Right cardiac atrium (tissue), 5 donors: ENCODE measurements at places on chromosomes 6 and 20. TPM values are rescaled to one million over a fixed set of nuclear protein-coding genes. Genes with fewer than 3 reads are reported as not detected.
A peak's percentile ranks its signal among the peaks of the same experiment; 100 is the strongest.

- DNase-seq = no peak
Observed at GRCh38 chr6:101422251-101422650, 28.7 kb downstream of the GRIK2 start.

- peak; percentile 33 for DNase-seq
Observed at GRCh38 chr20:61875221-61875885, 190.3 kb downstream of the TAF4 start.

THBD gene
- 48.1 TPM for total RNA-seq

TSBP1 gene
- total RNA-seq = not detected

DNA sequence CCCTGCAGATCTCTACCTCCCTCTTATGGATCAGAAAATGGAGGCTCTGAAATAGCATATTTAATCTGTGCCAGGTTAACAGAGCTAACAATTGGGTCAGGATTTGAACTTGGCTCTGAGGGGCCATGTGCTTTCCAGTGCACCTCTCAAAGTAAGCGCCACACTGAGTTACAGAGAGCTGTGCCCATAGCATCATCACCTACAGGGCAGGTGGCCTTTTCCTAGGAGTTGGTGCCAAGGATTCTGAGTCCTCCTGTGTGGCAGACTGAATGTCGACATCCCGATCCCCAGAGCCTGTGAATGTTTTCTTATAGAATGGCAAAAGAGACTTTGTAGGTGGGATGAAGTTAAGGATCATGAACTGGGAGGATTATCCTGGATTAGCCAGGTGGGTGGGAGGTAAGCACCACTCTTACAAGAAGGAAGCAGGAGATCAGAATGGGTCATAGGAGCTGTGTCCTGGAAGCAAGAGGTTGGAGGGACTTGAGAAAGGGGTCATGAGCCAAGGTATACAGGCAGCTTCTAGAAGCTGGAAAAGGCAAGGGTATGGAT, 68.0 kb upstream of the TBC1D7 start:
- DNase-seq = no peak

- no peak for DNase-seq
Observed at GRCh38 chr6:121305957-121306607, 28.2 kb downstream of the TBC1D32 start.

GRCh38 chr6:63573899-63574553, 1.7 kb downstream of the LOC128125822 start:
- no peak for DNase-seq

DNA sequence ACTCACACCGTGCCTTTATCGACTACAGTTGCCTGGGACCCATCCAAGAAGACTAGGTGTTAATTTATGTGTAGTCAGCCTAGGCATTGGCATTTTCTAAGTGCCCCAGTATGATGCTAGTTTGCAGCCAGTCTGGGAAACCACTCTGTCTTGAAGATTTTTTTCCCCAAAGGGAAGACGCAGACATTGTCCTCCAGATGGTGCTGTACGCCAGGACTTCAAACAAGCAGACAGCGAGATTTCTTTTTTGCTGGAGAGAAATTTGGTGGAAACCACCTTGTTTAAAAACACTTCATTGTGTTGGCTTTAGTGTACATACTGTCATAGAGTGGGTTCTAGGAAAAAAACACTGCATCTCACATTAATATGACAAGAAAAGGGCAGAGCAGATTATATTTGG, 30.0 kb downstream of the ALDH5A1 start:
- no peak for DNase-seq

- no peak for DNase-seq
Observed at GRCh38 chr6:53691667-53692133, 26.1 kb upstream of the KLHL31 start.

SLC13A3 gene
- 0.57 TPM for total RNA-seq

CAGE1 gene
- 0.11 TPM for total RNA-seq

GRCh38 chr6:147874322-147874721, 365.8 kb downstream of the SAMD5 start:
- no peak for DNase-seq

GRCh38 chr20:47160240-47160639, 196.3 kb downstream of the ZMYND8 start:
- no peak for DNase-seq

DNA sequence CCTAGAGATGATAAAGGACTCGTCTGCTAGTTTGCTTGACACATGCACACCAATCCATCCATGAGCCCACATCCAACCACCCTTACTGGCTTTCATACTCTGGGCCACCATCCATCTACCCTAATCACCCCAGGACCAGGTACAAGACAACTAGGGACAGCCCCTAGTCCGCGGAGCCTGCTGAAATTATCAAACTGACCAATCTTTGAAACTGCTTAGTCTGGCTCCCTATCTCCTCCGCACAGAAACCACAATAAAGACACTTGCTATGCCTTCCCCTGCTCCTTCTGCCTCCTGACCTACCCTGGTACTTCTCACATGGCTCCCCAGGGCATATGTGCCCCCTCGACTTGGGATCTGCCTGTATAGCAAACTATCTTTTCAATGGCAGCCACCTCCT, 33.1 kb downstream of the PXDC1 start:
- no peak for DNase-seq

GRCh38 chr6:11296449-11297375, 64.2 kb upstream of the NEDD9 start:
- DNase-seq = no peak

C6orf52 gene
- total RNA-seq = 0.63 TPM

GRCh38 chr6:134911547-134911946, 38.4 kb downstream of the ALDH8A1 start:
- no peak for DNase-seq

GRCh38 chr6:161137320-161137719, 136.5 kb downstream of the AGPAT4 start:
- no peak for DNase-seq

- DNase-seq = no peak
Observed at GRCh38 chr6:34576286-34576955, 20.3 kb upstream of the SPDEF start.

- no peak for DNase-seq
Observed at GRCh38 chr6:41209547-41210320, 8.8 kb upstream of the TREML2 start.

DNA sequence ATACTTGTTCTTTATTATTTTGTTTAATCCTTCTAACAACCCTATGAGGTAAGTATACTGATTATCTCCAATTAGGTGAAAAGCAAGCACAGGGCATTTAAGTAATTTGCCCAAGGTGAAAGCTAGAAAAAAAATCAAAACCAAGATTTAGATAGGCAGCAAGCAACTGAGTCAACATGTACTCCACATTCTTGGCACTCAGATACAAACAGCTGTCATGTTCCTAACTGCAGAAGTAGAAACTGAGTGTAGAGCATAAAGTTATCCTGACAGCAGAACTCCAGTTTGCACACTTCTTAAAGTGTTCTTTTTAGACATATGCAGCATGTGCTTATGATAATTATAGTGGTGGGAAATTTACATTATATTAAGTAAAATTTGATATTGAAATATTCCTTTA, 278.1 kb downstream of the MEI4 start:
- no peak for DNase-seq

DNA sequence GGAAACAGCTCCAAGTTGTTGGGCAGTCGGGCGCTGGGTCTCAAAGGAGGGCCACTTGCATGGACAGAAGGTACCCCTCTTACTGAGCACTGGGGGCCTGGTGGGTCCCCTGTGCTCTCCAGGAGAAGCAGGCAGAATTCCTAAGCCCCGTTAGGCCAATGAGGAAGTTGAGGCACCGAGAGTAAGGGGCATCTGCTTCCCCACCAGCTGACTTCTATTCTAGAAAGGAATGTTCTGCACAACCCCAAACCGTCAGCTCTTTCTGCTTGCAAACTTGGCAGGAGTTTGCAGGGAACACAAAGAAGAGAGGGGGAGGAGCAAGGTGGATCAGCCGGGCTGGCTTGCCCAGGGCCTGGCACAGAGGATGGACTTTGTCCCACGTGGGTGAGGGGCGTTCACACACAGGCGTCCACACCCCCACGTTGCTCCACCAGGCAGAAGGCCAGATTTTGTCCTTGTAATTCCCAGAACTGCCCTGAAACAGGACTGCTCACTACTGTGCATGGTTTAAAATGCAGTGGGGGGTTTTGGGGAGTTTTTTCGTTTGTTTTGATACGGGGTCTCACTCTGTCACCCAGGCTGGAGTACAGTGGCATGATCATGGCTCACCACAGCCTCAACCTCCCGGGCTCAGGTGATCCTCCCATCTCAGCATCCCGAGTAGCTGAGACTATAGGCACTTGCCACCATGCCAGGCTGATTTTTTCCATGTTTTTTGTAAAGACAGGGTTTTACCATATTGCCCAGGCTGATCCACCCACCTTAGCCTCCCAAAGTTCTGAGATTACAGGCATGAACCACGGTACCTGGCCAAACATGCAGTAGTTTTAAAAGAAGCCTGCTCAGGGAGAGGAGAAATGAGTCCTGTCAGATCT, 93.3 kb downstream of the SNX5 start:
- DNase-seq = peak; percentile 87

SAMD5 gene
- 1.9 TPM for total RNA-seq

- no peak for DNase-seq
Observed at GRCh38 chr6:154157082-154157481, 118.0 kb downstream of the OPRM1 start.

RIMS1 gene
- 0.21 TPM for total RNA-seq

GRCh38 chr6:121187833-121188200, 146.5 kb downstream of the TBC1D32 start:
- DNase-seq = no peak

SEMG1 gene
- total RNA-seq = not detected

RAB44 gene
- total RNA-seq = 0.06 TPM

DNA sequence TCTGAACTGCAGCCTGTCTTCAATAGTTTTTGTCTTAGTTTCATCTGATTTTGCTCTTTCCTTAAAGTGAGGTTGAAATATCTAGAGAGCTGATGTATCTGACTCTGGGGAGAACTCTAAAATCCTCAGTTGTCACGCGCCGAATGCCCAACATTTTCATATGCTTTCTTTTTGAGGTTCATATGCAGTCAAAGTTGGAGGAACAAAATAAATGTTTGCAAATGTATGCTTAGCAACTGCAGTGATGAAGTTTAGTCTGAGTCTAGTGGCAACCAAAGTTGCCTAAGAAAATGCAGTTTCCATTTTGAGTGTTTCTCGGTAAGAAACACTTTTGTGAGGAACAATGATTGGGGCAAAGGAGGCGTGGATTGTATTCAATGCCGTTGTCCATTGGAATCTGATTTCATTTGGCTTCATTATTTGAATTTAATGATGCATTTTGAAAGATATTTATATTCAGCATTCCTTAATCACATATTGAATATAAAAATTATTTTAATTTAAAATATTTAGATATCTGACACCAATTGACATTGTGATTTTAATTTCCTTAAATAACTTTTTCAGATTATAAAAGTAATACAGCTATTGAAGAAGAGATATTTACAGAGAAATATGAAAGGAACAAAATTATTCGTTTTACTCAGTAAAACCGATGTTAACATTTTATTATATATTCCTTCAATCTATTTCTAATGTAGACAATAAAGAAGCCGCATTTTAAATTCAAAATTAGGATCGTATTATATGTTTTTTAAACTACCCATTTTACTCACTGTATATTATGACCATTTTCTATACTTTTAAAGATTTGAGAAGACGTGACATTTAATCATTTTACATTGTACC, 122.0 kb downstream of the PLEKHG1 start:
- no peak for DNase-seq

ZC3H12D gene
- total RNA-seq = 0.56 TPM

GRCh38 chr6:169098116-169098515, 155.5 kb downstream of the THBS2 start:
- DNase-seq = no peak

GRCh38 chr6:158760618-158761250, 58.4 kb downstream of the EZR start:
- DNase-seq = no peak

DNA sequence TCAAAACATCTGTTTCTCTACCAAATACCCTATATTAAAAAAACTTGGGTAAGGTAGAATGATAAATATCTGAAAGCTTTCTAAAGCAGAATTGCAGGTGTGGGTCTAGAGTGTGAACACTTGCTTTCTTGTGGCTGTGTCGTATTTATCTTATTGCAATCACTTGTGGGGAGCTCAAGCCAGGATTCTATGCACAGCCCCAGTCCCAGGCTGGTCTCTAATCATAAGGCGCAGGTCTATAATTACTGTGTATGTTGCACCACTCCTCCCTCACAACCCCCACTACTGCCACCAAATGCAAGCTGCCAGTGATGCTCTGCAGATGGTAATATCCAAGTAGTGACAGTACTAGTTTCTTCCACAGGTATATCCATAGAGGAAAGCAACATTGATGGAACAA, 2.2 kb upstream of the E2F3 start:
- DNase-seq = no peak

GRCh38 chr20:34058831-34059230, 53.2 kb downstream of the EIF2S2 start:
- no peak for DNase-seq

DNA sequence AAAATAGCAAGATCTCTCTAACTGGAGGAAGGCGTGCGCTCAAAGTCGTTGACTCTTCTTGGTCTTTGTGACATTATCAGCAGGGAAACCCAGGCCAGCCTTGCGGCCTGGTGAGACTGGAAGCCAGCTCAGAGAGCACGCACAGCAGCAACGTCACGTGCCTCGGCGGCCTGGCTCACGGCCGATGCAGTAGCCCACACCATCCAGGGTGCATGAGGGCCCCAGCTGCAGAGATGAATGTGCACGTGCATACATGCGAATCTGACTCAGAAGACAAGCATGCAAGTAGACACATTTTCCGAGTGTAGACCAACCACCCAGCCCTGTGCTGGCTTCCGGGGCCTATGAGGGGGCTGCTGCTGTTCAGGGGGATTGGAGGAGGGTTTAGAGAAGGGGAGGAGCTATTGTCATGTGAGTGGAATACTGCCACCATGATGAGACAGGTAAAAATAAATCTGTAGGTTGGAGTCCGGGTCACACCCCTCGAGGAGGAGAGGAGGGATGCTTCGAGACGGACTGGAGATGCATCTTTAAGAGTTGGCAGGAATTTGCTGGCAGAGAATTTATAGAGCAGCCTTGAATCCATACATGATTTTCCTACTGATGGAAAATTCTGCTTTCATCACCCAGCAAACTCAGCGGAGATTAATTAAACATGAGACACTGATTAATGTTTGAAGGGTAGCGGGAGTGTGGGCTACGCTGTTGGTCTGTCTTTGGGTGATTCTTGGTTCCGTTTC, 388.2 kb downstream of the CDH4 start:
- no peak for DNase-seq

DNA sequence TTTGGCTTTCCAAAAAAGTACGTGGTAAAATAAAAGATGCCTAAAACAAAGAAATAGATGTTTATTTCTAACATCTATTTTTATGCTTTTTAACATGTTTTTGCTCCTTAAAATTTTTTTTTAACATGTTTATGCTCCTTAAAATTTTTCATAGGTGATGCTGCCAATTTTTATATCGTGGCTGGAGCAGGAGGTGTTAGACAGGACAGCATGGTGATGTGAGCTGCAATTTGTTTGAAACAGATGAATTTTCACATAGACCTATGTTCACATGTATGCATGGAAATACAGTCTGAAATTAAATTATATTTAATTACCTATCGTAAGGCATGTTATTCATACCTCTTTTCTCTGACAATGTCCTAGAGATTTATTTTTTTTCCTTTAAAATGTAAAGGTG, 784.8 kb downstream of the EPHA7 start:
- DNase-seq = no peak
